ENCODE measurements at places on chromosomes 5 and 9.

DNA sequence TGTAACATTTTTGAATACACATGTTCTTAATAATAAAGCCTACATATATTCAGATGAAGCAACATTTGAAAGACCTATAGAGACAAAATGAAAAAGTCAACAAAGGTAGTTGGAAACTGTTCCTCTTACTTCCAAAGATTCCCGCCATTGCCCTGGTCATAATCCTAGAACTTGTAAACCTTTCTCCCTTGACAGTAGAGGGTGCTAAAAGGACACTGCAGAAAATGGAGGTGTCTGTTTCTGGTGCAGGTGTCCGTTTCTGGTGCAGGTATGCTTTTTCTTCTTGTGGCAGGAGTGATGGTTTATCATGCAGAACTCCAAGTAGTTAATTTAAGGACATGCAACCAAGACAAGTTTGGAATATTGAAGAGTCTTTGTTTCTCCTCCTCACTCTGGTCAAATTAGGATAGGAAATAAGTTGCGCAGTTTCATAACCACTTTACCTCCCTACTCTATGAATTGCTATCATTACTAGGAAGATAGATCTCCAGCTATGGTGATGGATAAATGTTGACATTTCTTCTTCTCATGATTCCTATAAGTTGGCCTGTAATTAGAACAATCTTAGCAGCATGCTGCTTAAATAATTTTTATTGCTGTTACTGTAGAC, 56.0 kb upstream of the FAM174A start:
- DNase-seq: no peak

GRCh38 chr9:88808019-88808656, 183.1 kb upstream of the S1PR3 start:
- no peak for DNase-seq

GRCh38 chr5:17436761-17437221, 61.2 kb upstream of the TAF11L2 start:
- DNase-seq: no peak

GRCh38 chr9:91882627-91883026, 67.4 kb downstream of the ROR2 start:
- no peak for DNase-seq
